ENCODE measurements at places on chromosomes 13 and 19.

DNA sequence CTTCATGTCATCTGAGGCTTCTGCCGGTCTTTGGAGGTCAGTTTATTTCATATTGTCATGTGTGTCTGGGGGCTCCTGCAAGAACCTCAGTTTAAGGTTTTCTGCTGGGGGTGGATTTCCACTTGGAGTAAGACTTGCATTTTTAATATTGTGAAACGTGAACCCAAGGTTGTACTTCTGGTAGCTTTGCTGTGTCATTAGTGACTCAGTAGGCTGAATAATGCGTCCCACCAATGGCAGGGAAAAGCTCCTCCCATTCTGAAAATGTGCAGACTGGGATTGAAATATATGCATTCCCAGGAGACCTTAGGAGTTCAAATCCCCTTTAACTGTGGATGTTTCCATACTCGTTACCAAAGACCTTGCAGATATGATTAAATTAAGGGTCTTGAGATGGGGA lies 46.2 kb downstream of the ING1 start:
- no peak for DNase-seq

GRCh38 chr19:15118248-15118647 lies 11.0 kb downstream of the SYDE1 start:
- no peak for DNase-seq

DNA sequence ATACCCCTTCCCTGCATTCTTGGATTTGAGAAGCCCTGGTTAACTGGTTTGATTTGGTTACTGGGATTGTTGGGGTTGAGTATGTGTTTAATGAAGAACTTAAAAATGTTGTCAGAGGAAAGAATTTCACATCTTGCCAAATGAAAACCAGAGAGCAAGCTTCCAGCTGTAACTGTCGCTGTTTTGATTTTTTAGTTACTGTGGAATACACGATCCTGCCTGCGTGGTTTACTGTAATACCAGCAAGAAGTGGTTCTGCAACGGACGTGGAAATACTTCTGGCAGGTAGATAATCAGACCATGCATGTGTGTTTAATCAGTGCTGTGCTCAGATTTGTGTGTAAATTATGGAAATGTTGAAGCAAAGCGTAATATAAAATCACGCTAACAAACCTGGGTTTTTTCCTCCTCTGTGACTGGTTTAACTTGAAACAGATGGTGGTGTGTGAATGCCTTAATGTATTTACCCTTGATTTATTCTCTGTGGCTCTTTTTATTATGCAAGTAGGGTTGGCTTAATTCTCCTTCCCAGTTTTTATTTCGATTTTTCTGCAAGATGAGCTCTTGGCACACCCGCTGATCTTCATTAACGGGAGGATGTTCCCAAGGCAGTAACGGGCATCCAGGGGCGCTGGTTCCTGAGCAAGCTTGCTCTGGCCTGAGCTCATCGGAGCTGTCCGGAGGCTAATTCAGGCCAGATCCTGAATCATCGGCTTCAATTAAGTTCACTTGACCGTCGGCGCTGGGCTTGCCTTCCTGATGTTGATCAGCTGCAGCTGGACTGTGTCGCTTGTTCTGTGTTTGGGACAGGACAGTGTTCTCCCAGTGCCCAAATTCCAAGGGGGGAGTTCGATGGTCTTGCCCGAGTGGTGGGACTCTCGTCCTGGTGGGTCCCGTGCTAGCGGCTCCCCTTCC lies 16.0 kb downstream of the UPF1 start:
- no peak for DNase-seq

DNA sequence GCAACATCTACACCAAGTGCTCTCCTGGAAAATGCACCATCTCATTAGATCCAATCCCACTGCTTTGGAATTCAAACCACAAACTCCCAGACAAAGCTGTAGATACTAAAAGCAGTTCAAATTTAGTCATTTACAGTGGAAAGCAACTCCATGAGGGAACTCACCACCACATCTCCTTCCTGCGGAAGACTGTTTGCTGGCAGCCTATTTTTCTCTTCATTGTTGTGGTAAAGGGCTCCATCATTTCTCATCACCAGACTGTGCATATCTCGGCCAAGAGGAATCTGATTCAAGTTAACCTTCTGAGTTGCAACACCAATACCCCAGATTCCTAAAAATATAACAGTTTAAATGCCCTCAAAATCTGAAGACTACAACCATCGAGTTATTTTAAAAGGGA lies 8.4 kb downstream of the SPRYD7 start:
- no peak for DNase-seq

DNA sequence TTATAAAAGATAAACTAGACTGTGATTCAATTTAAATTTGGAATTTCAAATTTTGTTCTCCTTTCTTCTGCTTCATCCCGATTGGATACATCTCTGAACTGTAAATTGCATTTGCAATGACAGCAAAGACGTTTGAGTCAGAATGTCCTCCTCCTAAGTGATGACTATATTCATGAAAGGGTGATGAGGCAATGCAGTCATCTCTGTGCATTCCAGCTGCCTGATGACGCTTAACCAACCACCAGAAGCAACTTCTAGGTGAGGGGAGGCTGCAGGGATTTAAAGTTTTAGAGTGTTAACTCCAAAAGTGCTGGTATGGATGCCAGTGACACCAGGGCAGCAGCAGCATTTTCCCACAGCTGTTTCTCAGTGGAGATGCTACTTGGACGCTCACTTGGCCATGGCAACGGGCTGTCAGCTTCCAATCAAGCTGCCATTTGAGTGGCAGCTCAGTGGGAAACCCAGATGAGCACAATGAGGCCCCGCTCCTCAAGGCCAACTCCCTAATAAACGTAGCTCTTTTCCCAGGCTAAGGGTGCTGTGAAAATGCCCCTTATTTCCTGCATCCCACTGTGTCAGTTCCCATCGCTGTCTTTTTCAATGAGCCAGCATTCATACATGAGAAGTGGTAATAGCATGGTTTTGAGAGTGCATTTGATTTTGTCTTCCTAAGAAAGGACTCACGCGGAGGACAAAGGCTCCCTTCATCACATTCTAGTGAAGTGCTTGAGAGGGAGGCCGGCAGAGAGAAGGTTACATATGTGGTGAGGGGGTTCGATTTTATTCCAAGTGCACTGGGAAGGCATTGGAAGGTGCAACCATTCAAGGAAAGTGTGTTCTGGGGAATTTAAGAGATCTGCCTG lies 45.2 kb upstream of the AMER2 start:
- no peak for DNase-seq

GRCh38 chr19:19531951-19532805 lies 3.5 kb downstream of the YJEFN3 start:
- DNase-seq: peak; percentile 51

DNA sequence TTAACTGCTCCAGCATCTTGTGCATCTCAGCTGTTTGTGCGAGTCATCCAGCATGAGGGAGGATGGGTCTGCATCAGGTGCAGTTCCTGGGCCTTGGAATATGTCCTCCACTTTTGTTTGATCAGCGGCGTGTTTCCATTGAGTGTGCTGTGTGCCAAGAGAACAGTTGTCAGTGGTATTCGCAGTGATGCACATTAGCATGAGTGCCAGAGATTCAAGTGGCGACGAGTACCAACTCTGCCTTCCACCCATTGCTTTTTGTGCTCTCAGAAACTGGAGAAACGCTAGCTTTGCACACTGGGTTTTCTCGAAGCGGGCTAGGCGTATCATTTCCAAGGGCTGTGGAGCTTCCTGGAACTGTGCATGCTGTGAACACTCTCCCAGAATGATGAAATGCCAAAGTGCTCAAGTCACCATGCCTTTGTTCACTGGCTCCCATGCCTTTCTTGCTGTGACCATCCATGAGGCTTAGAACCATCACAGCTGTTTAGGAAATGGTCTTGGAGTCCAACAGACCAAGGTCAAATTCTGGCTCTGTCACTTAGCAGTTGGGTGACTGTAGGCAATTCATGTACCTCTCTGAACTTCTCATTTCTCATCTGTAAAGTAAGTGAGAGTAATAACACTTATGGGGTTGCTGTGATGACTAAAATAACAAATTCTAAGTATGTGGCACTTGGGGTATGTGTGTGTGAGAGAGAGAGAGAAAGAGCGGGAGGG lies 18.4 kb downstream of the LRCH1 start:
- peak; percentile 44 for DNase-seq

DNA sequence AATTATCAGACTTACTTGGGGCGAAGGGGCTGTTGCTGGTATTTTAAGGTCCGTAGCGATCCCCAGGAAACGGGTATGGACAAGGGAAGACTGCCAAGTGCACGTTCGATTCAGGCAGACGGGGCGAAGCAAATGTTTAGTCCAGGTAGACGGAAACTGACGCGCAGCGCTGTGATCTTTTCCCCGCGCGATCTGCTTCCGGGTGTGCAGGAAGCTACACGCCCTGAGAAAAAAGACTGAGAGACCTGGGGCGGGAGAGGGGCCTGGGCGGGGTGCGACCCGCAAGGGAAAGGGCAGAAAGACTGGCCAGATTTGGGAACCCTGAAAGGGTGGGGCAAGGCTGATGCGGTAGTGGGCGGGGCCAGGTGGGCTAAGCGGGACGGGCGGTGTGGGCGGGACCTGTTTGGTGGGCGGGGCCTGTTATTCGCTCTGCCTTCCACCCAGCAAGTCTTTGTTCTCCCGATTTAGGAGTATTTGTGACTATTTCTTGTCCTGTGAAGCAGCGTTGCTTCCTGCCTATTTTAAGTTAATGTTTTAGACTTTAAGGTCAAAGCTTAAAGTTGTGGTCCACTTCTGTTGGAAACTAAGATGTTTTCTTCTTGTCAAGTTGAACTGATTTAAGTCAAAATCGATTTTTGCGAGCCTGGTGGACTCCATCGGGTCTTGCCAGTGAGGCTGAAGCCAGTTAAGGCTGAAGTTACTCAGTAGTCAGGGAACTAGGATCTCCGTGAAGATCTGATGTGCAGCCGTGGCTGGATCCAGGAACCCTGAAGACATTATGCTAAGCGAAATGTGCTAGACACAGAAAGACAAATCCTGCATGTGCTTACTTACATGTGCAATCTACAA lies at the start of gene ZNF836:
ZNF836 (minus strand) TSS at position 301 of the 849 bp plus-strand sequence. CDS start 3,549 bp downstream, outside the sequence.
- DNase-seq: peak; percentile 53

GRCh38 chr19:46841458-46842083 lies 9.1 kb downstream of the AP2S1 start:
- DNase-seq: no peak

DNA sequence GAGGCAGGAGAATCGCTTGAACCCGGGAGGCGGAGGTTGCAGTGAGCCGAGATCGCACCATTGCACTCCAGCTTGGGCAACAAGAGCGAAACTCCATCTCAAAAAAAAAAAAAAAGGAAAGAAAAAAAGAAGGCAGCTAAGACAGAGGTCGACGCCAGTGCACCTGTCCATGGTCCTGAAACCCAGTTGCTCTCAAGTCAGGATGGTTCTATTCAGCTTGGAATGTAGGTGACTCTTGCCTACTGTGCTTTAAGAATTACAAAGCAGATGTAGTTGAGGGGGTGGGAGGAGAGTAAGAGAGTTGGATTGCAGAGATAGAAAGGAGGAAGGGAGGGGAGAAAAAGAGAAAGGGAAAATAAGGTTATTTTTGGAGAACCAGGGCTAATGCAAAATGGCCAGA lies 18.7 kb downstream of the CACNG7 start:
- DNase-seq: no peak

GRCh38 chr19:45097776-45098520 lies 5.0 kb downstream of the PPP1R37 start:
- no peak for DNase-seq

DNA sequence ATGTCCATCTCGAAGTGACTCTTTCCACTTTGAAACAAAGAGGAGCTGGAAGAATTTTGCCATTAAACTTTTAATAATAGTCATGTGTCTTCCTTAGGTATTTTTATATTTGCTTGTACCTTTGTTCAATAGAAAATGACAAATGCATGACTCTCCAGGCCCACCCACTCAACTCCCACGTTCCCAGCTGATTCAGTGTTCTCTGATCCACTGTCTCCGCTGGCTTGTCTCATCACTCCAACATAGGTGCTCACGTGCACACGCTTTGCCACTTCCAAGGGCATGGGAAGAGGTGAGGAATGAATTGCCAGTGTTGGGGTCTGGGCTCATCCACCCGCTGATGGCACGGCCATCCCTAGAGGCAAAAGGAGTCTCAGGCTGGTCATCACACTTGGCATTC lies 24.5 kb downstream of the RASL11A start:
- DNase-seq: no peak

DNA sequence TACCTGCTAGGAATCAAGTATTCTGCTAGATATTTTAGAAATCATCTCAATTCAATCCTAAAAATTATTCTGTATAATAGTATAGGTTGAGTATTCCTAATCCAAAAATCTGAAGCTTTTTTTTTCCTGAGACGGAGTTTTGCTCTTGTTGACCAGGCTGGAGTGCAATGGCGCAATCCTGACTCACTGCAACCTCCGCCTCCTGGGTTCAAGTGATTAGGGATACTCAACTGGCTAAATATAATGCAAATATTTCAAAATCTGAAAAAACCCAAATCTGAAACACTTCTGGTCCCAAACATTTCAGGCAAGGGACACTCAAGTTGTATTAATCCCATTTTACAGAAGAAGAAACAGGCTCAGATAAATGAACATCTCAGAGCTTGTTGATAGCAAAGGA lies 17.2 kb upstream of the USPL1 start:
- DNase-seq: no peak

Data from SHP77 (cell line).